Activated naive CD8-positive, alpha-beta T cell treated with anti-CD3 and anti-CD28 coated beads, Interleukin-2, amount 10 ng/mL, durations not matched to agents 7 days and 5 days (primary cell): ENCODE measurements at places on chromosomes 13 and 19. TPM values are rescaled to one million over a fixed set of nuclear protein-coding genes. Genes with fewer than 3 reads are reported as not detected.

DNA sequence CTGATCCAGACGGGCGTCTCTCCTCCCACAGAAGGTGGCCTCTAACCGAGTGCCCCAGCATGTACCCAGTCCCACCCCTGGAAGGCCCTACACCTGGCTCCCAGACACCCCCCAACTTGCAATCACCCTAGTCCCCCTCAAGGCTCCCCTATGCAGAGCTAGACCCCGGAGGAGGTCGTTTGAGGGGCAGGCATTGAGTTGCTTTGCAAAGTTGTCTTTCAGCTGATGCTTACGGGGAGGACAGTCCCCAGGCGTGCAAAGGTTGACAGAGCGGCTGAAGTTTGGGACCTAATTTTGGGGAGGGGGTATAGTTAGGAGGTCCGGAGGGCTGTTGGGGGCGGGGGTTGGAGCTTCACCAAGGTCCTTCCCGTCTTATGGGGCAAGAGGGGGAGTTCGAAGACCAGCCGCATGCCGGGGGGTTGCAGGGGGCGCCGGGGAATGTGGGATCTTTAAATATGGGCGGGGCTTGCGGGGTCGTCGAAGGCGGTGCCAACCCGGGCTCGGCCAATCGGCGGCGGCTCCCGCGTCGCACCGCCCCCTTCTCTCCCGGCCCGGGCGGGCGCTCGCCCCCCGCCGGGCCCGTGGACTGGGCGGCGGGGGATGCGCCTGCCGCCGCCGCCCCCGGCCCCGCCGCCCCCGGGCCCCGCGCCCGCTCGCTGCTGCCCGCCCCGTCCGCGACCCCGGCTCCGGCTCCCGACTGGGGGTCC, at the start of gene KCNN1:
Gene KCNN1 (plus strand): TSS at position 558 of the 707 bp plus-strand sequence. CDS start 6,782 bp downstream, outside the sequence.
- DNase-seq = no peak

SYMPK gene
- total RNA-seq = 100 TPM

PINLYP gene
- total RNA-seq = 15.6 TPM

GRCh38 chr13:24179486-24179850, 18.9 kb downstream of the SPATA13 start:
- no peak for DNase-seq

- DNase-seq = no peak
Measured at GRCh38 chr19:43152214-43152613, 34.1 kb downstream of the PSG5 start.

DNA sequence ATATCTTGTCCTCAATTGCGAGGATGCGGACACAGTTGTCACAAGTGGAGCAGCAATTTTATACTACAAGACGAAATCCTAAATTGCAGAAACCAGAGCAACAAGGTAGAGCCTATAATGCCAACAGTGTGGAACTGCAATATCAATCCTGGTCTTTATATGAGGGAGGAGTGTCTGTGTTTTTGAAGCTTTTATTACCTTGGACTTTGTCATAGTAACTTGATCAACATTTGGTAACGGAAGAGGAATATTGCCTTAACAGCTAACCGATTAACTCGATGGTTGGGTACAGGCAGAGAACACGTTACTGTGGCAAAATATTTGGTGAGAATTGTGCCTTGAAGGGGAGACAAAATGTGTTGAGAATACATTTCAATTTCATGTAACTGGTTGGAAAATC, 661.5 kb downstream of the FGF9 start:
- no peak for DNase-seq

OR7C1 gene
- not detected for total RNA-seq

DNA sequence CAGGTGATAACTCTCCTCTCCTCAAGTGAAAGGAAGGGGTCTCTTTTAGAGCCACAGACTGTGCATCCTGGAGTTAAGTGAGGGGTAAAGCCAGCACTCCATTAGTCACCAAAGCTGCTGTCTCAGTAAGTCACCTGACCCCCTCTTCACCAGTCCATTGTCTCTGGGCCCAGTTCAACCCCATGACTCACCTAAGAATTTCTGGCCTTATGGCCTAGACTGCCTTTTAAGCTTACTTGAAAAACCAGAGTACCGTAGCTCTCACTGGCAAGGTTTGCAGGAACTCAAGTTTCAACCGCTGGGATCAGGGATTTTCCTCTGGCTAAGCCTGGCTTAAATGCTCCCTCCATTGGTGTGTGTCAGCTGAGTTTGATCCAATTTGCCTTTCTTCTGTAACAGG, 23.4 kb upstream of the EID2 start:
- DNase-seq = no peak

DNA sequence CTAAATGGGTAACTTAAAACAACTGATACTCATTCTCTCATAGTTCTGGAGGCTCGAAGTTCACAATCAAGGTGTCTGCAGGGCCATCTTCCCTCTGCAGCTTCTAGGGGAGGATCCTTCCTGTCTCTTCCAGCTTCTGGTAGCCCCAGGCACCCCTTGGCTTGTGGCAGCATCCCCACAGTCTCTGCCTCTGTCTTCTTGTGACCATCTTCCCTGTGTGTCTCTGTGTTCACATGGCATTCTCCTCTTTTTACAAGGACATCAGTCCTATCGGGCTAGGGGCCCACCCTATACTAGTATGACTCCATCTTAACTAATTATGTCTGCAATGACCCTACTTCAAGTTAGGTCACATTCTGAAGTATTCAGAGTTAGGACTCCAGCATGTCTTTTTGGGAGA, 73.5 kb downstream of the ANKRD10 start:
- no peak for DNase-seq

ZNF441 gene
- 15.5 TPM for total RNA-seq

- no peak for DNase-seq
Measured at GRCh38 chr19:51097796-51098195, 10.4 kb downstream of the CTU1 start.

DNA sequence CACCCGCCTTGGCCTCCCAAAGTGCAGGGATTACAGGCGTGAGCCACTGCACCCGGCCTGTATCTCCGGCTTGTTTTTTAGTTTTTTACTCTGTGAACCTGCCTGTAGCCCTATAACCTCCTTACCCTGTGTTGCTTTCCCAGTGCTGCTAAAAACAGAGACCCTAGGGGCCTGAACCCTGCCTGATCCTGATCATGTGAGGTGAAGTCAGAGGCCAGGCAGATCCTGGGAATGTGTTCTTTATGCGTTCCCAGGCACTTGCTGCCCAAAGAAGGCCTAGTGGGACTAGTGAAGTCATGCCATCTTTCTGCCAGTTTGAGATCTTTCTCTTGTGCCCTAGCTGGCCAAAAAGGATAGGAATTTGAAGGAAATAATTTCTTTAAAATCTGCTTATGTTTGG, 4.6 kb downstream of the UBA2 start:
- no peak for DNase-seq

DNA sequence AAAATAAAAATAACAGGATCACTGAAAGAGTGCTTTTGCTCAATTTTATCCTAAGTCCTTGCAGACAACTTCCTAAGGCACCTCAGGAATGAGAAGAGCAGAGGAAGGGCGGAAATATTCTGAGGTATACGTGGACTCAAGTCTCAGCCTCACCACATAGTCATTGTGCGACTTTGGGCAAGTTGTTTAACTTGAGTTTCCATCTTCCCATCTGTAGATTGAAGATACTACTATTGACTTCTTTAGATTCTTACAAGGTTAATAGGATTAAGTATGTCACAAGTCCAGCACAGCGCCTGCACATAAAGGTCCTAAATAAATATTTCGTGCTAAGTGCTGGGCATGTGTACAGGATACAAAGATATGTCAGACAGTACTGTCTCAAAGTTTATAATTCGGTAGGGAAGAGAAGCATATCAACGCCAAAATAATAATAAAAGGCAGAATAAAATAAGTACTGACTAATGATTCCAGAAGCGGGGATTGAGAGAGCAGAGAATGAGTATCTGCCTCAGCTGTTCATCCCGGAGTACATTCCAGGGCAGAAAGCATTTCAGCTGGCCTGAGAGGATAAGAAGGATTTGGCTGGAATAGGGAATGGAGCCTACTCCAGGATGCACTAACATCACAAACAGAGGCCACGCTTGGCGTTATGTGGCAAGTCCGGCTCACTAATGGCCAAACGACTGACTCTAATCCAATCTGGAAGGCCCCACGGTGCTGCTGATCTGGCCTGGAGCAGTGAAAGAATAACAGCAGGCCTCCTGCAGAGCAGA, 139.7 kb downstream of the FLT1 start:
- no peak for DNase-seq

DPF1 gene
- 0.14 TPM for total RNA-seq

CPAMD8 gene
- total RNA-seq = 0.42 TPM

DNA sequence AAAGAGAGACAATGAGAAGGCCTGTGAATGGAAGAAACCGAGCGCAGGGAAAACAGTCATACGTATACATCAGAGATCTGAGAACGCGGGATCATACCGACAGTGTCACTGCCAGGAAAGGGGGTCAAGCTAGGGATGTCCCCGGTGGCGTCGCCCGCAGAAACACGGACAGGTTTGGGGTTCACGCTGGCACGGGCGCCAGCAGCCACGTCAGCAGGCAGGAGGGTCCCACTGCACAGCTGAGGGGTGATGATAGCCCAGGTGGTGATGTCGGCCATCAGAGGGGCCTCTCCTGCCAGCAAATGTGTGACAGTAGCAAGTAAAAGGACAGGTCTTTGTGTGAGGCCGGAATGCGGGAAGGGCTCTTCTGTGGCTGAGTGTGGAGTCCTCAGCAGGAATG, 3.4 kb upstream of the ZNF229 start:
- DNase-seq = no peak

GRCh38 chr13:22903925-22904324, 276.9 kb upstream of the SGCG start:
- no peak for DNase-seq

DNA sequence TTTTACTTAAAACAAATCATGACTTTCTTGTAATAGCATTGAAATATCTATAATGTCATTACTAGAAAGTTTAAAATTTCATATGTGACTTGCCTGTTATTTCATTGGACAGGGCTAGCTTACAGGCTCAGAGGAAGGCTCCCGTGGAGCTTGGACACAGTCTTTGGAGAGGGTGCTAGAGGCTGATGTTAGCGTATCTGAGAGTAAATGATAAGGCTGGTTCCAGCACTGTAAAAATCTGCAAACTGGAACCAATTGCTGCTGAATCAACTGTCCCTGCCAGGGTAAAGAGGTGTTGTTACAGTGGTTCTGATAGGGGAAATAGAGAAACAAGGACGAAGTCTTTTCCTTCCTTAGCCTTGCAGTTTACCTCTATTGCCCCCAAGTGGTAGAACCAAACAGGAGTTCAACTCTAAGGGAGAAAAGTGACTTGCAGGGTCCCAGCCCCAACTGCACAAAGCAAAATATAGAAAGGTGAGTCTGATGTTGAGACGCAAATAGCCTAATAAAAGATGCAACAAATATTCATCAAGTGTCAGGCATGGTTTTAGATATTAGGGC, 901.7 kb downstream of the DIAPH3 start:
- DNase-seq = no peak

DNA sequence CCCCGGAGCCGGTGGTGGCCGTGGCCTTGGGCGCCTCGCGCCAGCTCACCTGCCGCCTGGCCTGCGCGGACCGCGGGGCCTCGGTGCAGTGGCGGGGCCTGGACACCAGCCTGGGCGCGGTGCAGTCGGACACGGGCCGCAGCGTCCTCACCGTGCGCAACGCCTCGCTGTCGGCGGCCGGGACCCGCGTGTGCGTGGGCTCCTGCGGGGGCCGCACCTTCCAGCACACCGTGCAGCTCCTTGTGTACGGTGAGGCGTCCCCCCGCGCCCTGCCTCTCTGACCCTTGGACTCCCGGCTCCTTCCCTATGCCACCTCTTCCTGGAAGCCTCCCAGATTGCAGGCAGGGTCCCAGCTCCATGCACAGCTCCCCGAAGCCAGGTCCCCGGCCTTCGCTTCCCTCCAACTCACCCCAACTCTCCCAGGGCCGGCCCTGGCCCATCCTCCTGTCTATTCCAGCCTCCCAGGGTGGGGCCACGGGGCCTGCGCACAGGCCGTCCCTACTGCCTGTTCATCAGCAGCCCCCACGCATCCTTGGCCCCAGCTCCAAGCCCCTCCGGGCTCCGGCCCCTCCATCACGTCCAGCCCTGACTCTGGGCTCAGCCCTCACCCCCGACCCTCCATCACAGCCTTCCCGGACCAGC, 1.7 kb downstream of the MADCAM1 start:
- DNase-seq = no peak

GRCh38 chr19:30842926-30843325, 470.7 kb downstream of the ZNF536 start:
- DNase-seq = no peak

MZF1 gene
- total RNA-seq = 31.7 TPM

- no peak for DNase-seq
Measured at GRCh38 chr19:2733930-2734588, 5.8 kb downstream of the SLC39A3 start.

CYP4F3 gene
- total RNA-seq = not detected

CYSLTR2 gene
- total RNA-seq = 5.3 TPM

- DNase-seq = no peak
Measured at GRCh38 chr13:30341815-30342570, 34.6 kb upstream of the KATNAL1 start.

DNA sequence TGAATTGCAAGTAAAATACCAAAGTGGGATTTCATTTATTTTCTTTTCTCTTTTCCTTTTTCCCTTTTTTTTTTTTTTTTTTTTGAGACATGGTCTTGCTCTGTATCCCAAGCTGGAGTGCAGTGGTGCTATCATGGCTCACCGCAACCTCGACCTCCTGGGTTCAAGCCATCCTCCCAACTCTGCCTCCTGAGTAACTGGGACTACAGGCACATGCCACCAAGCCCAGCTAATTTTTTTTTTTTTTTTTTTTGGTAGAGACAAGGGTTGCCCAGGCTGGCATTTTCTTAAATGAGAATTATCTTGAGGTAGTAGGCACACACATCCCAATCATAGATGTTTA, 68.5 kb upstream of the GPR183 start:
- DNase-seq = no peak

PTH2 gene
- not detected for total RNA-seq

DNA sequence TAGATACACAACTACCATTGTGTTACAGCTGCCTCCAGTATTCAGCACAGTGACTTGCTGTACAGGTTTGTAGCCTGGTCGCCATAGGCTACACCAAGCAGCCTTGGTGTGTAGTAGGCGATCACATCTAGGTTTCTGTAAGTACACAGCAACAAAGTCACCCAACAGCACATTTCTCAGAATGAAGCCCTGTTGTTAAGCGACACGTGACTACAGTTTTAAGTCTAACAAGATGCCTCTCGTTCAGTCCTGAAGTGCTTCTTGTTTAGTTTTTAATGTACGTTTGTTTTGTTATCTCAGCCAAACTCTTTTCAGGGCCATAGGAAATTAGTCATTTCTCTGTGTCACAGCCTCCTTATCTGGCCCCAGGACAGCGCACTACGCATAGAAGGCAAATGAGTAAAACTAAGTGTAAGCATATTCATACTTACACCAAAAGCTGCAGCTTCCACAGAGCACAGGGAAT, 50.0 kb upstream of the GPR183 start:
- DNase-seq = no peak
